PC-9 (cell line): ENCODE measurements at places on chromosomes 11 and 22. TPM values are rescaled to one million over a fixed set of nuclear protein-coding genes. Genes with fewer than 3 reads are reported as not detected.

- peak; percentile 33 for DNase-seq
These were observed 20.1 kb upstream of the TMPRSS4 start for GRCh38 chr11:118056806-118057205.

GRCh38 chr11:30025396-30026139 lies 8.7 kb upstream of the KCNA4 start:
- no peak for DNase-seq

GRCh38 chr11:36149538-36150242 lies 139.5 kb downstream of the COMMD9 start:
- DNase-seq = peak; percentile 100

The OR5B21 gene
- total RNA-seq = not detected in 2 replicates

The DGAT2 gene
- total RNA-seq = 6.5 and 7.1 TPM in 2 replicates

- no peak for DNase-seq
These were observed 33.6 kb downstream of the TCF20 start for GRCh38 chr22:42236848-42237247.

GRCh38 chr22:43881091-43882061 lies 10.4 kb downstream of the PNPLA5 start:
- DNase-seq = no peak

DNA sequence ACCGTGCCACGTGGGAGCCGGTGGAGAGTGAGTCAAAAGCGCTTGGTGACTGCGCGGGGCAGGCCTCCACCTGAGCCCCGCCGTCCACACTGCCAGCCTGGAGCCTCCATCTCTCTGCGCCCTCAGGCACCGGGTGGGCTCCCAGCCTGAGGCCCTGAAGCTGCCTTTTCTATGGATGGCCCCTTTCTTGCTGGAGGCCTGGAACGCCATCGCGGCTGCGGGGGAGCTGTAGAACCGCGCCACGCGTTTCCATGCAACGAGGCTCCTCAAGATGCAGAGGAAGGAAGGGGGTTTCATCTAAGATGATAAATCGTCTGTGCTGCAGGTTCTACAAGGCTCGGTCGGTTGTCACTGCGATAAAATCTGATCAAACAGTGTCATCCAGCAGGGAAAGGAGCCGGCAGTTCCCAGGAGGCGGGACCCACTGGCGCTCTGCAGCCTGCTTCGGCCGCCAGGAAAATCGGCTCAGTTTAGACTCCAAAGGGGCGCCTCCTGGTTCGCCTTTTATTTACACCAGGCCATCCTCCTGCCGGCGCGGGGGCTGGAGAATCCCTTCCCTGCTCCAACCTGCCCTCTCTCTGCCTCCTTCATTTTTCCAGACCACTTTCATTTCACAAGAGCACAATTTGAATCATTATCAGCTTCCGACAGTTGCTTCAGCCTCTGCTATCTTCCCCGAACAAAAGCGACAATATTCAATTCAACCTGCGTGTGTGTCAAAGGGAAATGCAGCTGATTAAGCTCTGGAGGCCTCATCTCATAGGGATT lies 624.4 kb downstream of the BRD1 start:
- no peak for DNase-seq

DNA sequence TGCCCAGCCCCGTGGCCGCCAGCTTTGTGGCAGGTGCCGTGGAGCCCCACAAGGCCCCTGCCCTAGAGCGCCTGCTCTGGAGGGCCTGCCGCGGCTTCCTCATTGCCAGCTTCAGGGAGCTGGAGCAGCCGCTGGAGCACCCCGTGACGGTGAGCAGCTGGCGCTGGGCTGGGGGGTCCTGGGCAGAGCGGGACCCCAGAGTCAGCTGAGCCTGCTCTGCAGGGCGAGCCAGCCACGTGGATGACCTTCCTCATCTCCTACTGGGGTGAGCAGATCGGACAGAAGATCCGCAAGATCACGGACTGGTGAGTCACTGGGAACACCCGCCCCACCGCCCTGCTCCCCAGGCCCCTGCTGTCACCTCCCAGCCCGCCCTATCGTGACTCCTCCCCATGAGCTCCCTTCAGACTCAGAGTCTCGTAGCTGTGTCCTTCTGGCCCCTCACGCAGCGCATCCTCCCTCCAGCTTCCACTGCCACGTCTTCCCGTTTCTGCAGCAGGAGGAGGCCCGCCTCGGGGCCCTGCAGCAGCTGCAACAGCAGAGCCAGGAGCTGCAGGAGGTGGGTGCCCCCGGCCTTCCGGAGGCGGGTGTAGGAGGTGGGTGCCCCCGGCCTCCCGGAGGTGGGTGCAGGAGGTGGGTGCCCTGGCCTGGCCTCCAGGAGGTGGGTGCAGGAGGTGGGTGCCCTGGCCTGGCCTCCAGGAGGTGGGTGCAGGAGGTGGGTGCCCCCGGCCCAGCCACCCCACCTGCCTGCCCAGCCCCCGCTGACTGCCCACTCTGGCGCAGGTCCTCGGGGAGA lies 4.7 kb downstream of the TCIRG1 start:
- DNase-seq = peak; percentile 75

The GPHA2 gene
- total RNA-seq = 1.0 and 2.1 TPM in 2 replicates

The CCDC116 gene
- total RNA-seq = 0.33 and 0.63 TPM in 2 replicates

The DAGLA gene
- total RNA-seq = 8.3 and 10.1 TPM in 2 replicates

DNA sequence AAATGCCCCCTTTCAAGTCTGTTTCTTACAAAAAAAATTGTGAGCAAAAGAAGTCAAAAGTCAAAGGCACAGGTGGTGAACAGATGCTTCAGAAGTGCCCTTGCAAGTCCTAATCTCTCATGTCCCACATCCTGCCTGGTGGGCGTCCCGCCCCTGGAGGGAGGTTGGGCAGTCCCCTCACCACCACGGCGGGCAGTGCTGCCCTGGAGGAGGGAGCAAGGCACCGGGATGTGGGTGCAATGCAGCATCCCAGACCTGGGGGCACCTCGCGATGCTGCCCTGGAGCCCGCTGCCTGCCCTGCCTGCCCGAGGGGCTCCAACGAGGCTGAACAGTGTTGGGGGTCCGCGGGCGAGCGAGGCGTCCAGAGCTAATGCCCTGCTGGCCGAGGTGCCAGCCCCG lies 15.9 kb downstream of the MRGPRG start:
- DNase-seq = no peak

DNA sequence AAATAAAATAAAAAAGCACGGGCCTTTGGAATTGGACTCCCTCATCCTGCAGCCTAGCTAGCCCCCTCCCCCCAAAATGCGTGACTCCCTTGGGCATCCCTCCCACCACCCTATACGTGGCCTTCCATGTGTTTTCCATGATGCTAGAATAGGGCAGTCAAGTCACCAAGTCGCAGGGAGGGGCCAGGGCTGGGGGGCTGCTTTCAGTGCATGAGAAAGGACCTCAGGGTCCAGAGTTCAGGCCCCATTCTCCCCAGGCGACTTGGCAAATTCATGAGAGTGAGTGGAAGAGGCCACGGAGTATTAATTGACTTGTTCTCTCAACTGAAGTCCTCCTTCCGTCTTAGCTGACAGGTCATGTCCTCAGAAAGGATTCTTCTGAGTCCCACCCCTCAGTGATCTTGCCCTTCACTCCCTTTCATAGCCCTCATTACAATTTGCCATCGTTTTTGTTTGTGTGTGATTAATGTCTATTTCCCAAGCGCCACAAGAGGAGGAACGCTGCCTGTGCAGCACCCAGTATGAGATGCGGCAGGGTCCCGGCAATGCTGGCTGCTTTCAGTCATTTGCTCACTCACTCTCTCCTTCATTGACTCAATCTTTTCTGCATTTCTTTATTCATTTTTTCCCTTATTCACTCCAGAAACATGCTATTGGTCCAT lies 17.4 kb downstream of the LRRC32 start:
- DNase-seq = no peak

- DNase-seq = no peak
These were observed 66.0 kb downstream of the KCNQ1 start for GRCh38 chr11:2510626-2511402.

The SEZ6L gene
- not detected in 2 replicates for total RNA-seq

The PIH1D2 gene
- 2.0 and 4.8 TPM in 2 replicates for total RNA-seq

GRCh38 chr22:31193092-31193491 lies 19.0 kb upstream of the LIMK2 start:
- no peak for DNase-seq

- DNase-seq = no peak
These were observed 12.5 kb downstream of the SLC6A5 start for GRCh38 chr11:20611892-20612291.

GRCh38 chr11:27837895-27838563 lies 137.8 kb upstream of the BDNF start:
- no peak for DNase-seq

- no peak for DNase-seq
These were observed 38.9 kb upstream of the SCUBE2 start for GRCh38 chr11:9130297-9130696.

- no peak for DNase-seq
These were observed 164.6 kb downstream of the MN1 start for GRCh38 chr22:27636716-27637508.

- DNase-seq = no peak
These were observed 1.8 kb downstream of the ADSL start for GRCh38 chr22:40348025-40348658.

The MS4A15 gene
- total RNA-seq = not detected in 2 replicates

DNA sequence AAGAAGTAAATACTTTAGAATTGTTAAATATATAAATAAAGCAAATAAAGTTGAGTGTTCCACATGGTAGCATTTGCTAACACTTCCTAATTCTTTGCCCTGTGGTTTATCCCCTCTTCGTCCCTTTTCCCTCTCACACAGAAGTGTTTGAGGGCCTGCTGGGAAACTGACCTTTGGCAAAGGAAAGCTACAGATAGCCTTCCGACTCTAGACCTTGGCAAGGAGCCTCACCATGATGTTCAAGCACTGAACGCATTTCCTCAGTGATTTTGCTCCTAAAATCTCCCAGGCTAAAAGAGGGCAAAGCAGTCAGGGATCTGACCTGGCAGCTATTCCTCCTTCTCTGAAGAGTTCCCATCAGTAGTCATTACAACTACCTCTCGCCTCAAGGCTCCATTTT lies 52.5 kb upstream of the HORMAD2 start:
- no peak for DNase-seq

DNA sequence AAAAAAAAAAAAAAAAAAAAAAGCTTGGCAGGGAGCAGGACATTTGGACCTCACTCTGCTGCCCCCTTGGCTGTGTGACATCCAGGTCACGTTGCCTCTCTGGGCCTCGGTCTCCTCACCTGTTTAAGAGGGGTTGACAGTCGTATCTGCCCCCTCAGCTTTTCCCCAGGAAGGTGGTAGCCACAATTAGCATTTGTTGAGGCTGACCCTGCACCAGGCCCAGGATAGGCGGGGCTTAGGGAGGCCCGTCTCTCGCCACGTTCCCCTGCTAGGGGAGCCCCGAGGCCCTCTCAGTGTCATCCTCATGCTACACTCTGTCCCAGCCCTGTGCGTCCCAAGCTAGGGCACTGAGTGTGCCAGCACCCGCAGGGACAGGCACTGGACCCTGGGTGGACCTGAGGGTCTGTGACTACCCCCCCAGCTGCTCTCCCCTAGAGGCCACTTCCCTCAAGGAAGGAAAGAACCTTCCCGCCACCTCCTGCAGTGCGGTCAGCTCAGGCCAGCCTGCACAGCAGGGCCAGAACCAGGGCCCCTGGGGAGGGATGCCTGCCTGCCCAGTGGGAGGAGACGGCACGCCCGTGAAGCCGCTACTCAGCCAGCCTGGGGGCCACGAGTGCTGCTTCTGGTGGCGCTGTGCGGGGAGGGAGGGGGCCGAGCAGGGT lies 38.5 kb upstream of the PPARA start:
- DNase-seq = no peak

The DNHD1 gene
- 13.9 and 14.0 TPM in 2 replicates for total RNA-seq

The CLDN5 gene
- total RNA-seq = not detected in 2 replicates

DNA sequence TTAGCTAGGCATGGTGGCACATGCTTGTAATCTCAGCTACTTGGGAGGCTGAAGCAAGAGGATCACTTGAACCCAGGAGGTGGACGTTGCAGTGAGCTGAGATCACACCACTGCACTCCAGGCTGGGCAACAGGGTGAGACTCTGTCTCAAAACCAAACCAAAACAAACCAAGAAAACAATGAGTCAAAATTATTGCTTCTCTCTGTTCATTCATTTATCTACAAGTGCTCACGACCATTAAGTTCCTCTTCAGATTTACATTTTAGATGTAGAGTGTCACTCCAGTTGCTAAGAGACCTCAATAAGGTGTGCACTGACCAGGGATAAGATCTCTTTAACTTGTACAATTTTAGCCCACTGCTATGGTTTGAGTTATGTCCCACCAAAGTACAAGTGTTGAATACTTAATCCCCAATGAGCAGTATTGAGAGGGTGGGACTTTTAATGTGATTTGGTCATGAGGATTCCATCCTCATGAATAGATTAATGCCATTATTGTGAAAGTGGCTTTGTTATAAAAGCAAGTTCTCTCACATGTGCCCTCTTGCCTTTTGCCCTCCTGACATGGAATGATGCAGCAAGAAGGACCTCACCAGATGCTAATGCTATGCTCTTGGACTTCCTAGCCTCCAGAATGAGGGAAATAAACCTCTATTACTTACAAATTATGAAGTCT lies 7.8 kb downstream of the HNRNPUL2 start:
- no peak for DNase-seq

DNA sequence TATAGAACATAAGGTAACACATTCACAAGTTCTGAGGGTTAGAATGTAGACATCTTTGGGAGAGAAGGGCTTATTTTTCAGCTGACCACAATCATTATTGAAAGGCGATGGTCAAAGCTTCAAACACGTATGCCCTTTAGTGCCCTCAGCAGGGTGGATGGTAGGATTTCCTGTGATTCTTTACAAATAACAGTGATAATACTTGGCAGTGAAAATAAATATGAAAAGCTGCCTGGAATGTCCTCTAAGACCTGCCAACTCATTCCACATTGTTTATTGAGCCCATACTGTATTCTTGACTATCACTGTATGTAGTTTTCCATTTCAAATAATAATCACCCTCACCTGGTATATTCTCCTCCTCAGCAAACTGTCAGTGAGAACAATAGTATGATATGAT lies 13.7 kb upstream of the MPEG1 start:
- no peak for DNase-seq

The MMP10 gene
- not detected in 2 replicates for total RNA-seq

DNA sequence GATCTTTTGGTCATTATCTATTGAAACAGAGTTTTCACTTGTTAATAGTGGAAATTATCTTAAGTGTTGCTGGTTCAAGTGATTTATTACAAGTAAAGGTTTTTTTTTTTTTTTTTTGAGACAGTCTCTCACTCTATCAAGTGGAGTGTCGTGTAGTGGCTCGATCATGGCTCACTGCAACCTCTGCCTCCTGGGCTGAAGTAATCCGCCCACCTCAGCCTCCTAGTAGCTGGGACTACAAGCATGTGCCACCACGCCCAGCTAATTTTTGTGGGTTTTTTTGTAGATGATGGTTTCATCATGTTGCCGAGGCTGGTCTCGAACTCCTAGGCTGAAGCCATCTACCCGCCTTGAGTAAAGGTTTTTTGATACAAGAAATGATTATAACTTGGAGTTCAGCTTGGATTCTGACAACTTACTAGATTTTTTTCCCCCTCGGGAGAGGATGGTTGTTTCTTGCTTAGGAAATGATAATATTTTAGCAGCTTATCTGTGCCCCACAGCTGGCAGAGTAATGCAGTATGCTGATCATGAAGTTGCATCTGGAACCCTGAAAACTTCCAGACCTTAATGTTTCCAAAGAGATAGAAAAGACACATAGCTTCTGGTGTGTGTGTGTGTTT lies 68.9 kb downstream of the MTMR3 start:
- no peak for DNase-seq
